ENCODE measurements at places on chromosomes 11 and 22.

DNA sequence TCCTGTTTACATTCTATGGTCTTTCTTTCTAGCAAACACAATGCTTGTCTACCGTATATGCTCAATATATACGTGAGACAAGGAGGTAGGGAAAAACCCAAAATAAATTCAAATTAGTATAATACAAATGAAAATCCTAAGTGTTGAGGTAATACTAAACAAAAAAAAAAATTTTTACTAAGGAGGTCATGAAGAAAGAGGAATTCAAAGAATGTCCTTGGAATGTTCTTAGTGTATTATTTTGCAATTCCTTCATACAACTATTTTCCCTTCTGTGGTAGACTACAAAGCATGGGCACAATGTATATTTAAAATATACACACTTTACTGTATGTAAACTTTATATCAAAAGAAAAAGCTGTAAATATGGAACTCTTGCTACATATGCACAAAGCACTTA is 36.4 kb downstream of the PIK3C2A start:
- DNase-seq: peak; percentile 9

GRCh38 chr11:19107125-19107524 is 9.8 kb upstream of the ZDHHC13 start:
- no peak for DNase-seq

DNA sequence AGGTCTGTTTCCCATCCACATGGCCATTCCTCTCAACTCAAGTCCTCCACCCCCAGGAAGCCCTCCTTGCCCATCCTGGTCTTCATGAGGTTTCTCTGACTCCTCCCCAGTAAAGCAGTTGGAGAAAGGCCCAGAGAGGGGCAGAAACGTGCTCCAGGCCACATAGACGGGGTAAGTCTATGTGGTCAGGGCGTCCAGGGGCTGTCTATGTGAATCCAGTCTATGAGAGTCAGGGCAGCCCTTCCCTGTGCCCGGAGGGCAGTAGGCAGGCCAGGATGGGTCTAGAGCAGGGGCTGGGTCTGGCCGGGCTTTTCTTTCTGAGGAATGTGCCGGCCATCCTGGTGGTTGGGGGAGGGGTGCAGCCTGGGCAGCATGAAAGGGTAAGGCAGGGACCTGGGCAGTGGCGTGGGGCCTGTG is 11.7 kb downstream of the GUCD1 start:
- no peak for DNase-seq

GRCh38 chr11:59135648-59136461 is 6.8 kb upstream of the FAM111A start:
- no peak for DNase-seq

DNA sequence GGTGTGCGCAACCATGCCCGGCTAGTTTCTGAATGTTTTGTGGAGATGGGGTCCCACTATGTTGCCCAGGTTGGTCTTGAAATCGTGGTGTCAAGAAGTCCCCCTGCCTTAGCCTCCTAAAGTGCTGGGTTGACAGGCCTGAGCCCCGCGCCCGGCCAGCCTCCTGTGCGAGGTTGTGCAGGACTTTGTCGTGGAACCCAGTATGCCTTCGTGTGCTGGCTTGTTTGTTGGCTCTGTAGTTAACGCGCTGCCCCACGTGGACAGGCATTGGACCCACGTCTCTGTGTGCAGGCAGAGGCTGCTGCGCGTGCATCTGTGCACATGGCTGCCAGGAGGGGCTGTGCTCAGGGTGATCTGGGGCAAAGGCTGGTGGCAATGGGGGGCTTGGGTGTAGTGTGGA is 33.9 kb upstream of the ZNF195 start:
- no peak for DNase-seq

- DNase-seq: no peak
Observed at GRCh38 chr11:37465221-37465620, 867.2 kb upstream of the RAG2 start.

GRCh38 chr11:9137293-9138132 is 46.1 kb upstream of the SCUBE2 start:
- DNase-seq: no peak

All from AG04449 (cell line).